LHCN-M2 (cell line): ENCODE measurements at places on chromosomes 7 and 10. TPM values are rescaled to one million over a fixed set of nuclear protein-coding genes. Genes with fewer than 3 reads are reported as not detected.

The LGI1 gene
- total RNA-seq: not detected in 2 replicates

The RSPH10B2 gene
- total RNA-seq: not detected in 2 replicates

The DNA2 gene
- total RNA-seq: 16.0 and 19.4 TPM in 2 replicates

The FOXI2 gene
- not detected in 2 replicates for total RNA-seq

The HOXA1 gene
- total RNA-seq: 3.7 and 5.9 TPM in 2 replicates

The HOXA11 gene
- total RNA-seq: 3.9 and 4.0 TPM in 2 replicates

The PRTFDC1 gene
- total RNA-seq: 1.6 and 2.2 TPM in 2 replicates

GRCh38 chr10:35462491-35462934 lies 126.2 kb downstream of the CCNY start:
- DNase-seq: peak; percentile 42

- no peak for DNase-seq
Observed at GRCh38 chr10:87064651-87065050, 30.0 kb downstream of the GLUD1 start.

- DNase-seq: no peak
Observed at GRCh38 chr7:31028417-31028992, 23.6 kb upstream of the ADCYAP1R1 start.

DNA sequence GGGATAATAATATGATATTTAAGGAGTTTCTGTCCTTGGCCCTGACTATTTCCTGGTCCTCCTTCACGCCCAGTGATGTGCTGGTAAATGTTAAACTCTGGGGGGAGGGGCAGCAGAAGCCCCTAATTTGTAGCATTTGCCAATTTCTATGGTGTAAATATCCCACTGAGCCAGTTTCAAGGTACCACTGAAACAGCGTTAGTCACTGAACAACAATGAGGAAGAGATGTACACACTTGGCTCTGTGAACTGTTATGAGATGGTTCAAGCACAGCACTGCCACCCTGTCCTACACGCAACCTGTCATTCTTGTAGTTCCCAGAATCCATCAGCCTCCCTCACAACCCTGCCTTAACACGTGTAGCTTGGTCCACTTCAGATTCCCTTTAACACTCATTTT lies 39.8 kb downstream of the MET start:
- DNase-seq: no peak

DNA sequence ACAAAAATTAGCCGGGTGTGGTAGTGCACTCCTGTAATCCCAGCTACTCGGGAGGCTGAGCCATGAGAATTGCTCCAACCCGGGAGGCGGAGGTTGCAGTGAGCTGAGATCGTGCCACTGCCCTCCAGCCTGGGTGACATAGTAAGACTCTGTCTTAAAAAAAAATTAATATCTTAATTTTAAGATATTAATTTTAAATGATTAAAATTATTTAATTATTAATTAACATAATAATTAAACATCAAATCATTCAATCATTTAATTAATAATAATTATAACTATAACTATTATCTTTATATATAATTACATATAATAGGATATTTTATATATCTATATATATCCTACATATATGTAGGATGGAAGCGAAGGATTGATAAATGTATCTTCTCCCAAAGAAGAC lies 1.8 kb upstream of the HK1 start:
- no peak for DNase-seq

- no peak for DNase-seq
Observed at GRCh38 chr7:123750389-123751230, 1.8 kb upstream of the WASL start.

GRCh38 chr10:114849674-114850073 lies 28.1 kb downstream of the FHIP2A start:
- DNase-seq: no peak

DNA sequence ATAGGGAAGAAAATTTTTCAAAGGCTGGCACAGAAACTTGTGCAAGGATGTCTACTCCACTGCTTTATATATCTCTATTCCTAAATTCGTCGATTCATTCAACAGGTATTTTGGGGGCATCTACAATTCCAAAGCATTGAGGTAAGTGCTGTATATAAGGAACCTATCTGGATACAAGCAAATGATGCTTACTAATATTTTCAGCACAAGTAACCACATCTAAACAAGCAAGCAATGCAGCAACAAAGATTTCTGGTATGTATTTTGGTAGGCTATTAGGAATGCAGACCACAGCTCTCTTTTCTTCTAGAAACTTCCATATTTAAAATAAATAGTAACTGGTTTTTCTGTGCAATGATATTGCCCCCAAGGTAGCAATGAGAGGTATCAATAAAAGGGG lies 183.9 kb downstream of the SGMS1 start:
- DNase-seq: no peak

DNA sequence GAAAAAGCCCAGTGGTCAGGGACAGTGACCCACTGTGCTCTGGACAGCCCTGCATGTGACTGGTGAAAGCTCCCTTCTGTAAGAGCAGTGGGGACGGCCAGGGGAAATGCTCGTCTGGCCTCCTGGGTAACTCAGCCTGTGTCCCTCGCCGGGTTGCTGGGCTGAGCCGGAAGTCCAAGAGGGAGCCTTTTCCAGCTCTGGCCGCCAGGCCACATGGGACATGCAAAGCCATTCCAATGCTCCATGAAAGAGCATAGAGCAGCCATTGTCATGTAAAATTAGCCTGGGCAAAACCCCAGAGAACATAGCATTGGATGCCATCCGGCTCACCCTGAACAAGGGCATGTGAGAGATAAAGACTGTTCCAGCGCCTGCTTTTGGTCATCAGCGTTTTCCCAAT lies 64.9 kb upstream of the ADRB1 start:
- no peak for DNase-seq

DNA sequence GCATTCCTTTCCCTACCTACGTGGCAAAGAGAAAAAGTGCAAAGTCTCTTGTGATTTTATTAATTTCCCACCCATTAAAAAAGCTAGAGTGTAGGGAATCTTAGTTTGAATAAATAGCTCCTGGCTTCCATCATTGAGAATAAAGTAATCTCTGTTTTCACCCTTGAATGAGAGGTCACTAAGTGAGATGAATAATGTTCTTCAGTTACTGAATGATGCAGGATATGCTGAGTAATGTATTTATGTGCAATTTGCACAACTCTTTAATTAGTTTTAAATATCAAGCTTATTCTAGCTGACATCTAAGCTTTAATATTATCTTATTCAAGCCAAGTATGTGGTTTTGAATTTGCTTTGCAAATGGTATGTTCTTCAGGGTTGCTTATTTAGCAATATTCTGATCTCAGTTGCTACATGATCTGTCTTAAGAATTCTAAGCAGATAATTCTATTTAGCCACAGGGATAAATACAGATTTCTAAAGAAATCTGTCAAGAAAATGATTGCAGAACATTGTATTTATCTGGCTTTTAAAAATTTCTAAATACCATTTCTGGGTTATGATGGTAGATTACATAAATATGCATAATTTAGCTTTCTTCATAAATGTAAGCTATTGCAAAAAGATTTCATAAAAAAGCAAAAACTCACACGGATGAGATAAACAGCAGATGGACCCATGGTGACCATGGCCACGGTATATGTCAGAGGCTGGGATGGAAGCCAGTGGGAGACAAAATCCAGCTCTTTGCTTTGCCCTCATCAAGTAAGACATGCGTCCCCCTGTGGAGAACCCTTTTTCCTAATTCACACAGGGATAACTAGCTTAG lies 141.0 kb downstream of the MACC1 start:
- no peak for DNase-seq

DNA sequence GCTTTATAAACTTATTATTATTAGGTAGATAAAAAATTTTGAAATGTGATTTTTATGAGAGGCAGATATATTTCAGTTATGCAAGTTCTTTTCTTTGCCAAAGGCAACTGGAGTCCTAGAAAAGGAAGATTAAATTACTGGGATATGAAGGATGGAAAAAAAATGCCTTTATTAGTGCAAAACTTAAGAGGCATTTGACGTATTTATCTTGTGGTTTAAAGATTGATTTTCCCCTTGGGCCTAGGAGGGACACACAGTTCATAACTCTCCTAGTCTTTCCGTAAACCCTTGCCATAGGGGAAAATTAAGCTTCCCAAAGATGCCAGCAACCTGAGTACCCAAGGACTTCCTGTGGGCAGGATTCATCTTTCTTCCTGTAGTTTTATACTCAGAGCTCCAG lies 3.1 kb upstream of the STEAP4 start:
- peak; percentile 31 for DNase-seq

GRCh38 chr7:102874166-102874829 lies 38.5 kb upstream of the LRRC17 start:
- DNase-seq: peak; percentile 100
